ENCODE measurements at places on chromosomes 5 and 9.

DNA sequence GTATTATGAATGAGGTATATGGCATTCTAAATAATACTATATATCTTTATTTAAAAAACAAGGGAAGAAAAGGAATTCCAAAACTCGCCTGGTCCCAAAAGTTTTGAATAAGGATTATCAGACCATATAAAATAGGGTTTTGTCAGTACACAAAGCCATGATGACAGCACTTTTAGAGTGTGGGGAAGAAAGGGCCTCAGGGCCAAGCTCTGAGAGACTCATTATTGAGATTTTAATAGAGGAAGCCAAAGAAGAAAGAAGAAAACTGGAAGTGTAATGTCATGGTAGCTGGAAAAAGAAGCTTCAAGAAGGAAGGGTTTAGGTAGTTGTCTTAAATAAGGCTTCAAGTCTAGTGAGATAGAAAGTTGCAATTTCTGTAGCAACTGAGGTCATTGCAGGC, 53.0 kb downstream of the FCHO2 start:
- no peak for DNase-seq

GRCh38 chr5:145989428-145989827, 53.0 kb downstream of the SH3RF2 start:
- DNase-seq: no peak

DNA sequence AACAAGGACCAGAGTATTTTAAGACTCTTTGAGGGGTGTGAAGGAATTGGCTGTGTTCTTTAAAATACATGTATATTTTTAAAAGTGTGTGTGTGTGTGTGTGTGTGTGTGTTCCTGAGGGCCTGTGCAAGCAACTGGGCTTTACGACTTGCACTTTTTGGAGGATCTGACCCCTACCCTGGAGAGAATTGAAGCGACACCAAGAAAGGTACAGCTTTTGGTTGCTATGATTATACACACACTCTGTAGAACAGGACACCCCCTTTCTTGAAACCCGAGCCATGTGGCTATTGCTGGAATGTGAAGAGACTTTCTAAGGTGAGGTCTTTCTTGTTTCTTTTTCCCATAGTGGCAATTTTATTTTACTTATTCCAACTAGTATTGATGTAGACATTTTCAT, 988 bp downstream of the SHISAL2B start:
- no peak for DNase-seq

DNA sequence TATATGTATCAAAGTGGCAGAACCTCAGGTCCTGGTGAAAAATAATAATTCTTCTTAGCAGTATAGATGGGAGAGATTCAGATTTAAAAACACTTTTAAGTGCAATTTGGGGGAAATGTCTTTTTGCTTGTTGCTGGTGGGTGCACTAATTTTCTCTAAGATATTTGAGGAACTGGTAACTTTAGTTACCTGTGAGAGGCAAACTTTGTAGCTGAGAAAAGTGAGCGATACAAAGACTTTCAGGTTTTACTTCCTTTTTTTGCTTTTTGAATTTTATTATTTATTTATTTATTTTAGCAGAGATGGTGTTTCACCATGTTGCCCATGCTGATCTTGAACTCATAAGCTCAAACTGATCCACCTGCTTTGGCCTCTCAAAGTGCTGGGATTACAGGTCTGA, 303.1 kb upstream of the PTGER4 start:
- no peak for DNase-seq

DNA sequence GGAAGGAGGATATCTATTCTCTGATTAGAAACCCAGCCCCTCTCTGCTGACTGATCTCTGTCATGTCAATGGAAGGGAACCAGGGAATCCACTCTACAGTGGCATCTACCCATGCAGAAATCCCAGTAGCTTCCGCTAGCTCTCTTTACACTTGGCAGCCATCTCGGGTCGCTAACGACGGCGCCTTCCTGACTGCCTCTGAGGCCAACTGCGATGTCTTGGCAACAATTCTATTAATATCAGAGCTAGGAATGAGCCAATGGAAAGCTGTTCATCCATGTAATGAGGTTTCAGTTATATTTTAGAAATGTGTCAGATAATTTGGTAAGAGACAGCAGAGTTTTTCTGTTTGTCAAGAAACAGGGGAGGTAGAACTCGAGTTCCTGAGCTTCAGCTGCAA, 67.6 kb upstream of the ATP10B start:
- DNase-seq: no peak

- no peak for DNase-seq
Measured at GRCh38 chr9:97567182-97567893, 65.8 kb downstream of the TSTD2 start.

DNA sequence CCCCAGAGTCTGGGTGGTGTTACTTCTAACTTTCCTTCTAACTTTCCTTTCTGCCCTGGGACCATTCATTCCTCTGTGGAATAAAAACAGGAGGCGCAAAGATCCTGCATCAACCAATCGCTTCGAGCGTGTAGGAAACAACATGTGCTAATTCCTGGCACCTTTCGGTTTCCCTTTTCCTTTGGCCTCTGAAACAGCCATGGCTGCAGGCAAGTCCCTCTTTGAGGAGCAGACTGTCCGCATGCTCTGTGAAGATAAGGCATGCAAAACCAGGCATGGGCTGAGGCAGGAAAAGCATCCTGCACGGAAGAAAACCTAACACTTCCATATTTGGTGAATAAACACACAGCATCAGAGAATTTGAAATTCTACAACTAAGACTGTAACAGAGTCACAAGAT, 128.3 kb downstream of the HSD17B3 start:
- peak; percentile 31 for DNase-seq

- no peak for DNase-seq
Measured at GRCh38 chr5:56734091-56734694, 81.2 kb upstream of the MAP3K1 start.

- DNase-seq: no peak
Measured at GRCh38 chr9:115114084-115114483, 3.9 kb downstream of the TNC start.

DNA sequence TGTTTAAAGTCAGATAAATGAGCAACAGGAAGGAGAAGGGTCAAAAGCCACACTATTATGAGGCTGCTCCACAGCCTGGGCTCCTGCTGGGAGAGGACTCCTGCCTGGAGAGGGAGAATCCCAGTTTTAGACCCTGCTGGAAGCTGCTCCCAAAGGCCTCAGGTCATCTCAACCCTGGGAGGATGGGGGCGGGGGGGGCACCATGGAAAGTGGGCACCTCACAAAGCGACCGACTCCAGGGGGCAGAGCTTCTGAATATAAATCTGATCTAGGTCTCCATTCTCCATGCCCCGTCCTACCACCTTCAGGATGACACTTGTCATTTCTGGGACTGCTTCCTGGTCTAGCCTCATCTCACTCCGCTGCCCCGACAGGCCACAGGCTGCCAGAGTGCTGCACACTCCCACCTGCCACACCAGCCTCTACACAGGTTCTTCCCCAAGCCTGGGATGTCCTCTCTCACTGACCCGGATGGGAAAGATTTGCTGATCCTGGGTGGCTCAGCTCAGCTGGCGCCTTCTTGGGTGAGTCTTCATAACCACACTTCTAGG, 183.4 kb downstream of the GAPVD1 start:
- no peak for DNase-seq

GRCh38 chr5:120396186-120396585, 67.9 kb upstream of the PRR16 start:
- peak; percentile 48 for DNase-seq

- DNase-seq: no peak
Measured at GRCh38 chr5:147752033-147752432, 30.5 kb downstream of the JAKMIP2 start.

GRCh38 chr9:104774831-104775573, 11.1 kb downstream of the NIPSNAP3B start:
- DNase-seq: no peak

GRCh38 chr5:76607353-76607871, 15.8 kb downstream of the F2RL2 start:
- DNase-seq: peak; percentile 45

GRCh38 chr5:158413122-158413680, 554.3 kb upstream of the CLINT1 start:
- DNase-seq: no peak

DNA sequence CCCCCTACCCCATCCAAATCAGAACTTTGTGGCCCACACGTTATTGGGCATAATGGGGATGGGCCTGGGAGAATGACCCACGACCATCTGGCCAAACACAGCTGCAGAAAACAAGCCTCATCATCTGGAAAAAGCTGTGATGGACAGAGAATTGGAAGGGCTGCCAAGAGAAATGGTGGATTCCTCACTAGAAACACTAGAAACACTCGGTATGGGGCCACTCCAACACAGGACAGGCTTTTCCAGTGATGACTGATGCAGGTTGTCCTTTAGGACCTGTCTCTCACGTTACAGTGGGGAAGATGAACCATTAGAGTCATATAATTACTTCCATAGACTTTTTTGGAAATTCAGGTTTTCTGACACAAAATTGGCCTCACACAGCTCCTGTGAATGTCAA, 172.4 kb upstream of the TARS1 start:
- DNase-seq: no peak

- peak; percentile 21 for DNase-seq
Measured at GRCh38 chr5:141747152-141748141, 65.4 kb upstream of the ARAP3 start.

DNA sequence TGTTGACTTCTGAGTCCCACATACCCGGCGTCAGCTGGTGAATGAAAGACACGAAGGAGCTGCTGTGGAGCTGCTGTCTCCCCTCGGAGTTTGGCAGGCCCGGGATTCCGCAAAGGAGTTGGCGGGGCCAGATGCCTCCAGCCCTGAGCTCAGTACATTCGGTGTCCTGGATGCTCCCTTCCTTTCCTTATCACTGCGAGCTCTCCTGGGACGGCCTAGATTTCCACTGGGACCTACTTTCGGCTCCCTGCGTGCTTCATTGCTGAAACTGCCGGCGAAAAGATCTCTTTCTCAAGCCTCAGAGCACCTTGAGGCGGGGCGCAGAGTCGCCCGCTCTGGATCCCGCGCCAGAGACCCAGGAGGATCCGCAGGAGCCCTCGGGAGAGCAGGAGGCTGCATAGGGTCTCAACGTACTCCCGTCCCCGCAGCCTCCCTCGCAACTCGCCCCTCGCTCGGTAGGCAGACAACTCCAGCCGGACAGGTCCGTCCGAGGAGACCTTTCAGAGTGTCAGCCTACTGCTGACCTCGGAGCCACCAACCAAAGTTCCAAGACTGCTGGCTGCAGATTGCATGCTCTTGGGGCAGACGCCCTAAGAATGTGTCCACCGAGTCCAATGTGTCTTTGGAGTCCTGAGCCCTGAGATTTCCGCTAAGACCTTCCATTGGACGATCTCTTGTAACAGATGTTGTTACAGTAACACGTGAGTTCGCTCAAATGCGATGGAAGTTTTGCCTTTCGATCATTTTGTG, 6.1 kb downstream of the ANXA2R start:
- peak; percentile 46 for DNase-seq

DNA sequence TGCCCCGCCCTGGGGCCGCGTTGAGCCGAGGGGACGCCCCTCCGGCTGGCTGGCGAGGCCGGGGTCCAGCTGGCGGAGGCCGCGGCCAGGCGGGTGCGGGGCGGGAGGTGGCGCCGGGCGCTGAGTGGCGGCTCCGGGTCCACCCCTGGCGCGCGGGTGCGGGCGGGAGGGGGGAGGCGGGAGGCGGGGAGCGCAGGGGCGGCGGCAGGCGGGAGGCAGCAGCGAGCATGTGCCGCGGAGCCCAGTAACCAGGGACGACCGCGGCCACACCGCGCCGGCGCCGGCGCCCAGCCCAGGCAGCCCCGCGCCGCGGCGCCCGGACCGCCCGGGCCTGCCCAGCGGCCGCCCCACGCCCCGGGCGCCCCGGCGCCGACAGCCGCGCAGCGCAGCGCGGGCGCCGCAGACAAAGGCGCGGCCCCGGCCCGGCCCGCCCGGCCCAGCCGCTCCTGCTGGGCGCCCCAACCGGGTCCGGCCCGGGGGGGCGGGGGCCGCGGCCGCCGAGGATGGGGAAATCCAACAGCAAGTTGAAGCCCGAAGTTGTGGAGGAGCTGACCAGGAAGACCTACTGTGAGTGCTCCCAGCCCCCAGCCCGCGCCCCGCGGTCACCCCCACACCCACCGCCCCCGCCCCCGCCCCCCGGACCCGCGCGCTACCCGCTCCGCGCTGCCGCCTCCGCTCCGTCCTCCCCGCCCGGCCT, at the start of gene NCS1:
Gene NCS1 (plus strand): TSS at position 244 of the 697 bp plus-strand sequence. CDS start 260 bp downstream, at position 504.
- DNase-seq: peak; percentile 75

- no peak for DNase-seq
Measured at GRCh38 chr5:31711935-31712592, 73.1 kb downstream of the PDZD2 start.

DNA sequence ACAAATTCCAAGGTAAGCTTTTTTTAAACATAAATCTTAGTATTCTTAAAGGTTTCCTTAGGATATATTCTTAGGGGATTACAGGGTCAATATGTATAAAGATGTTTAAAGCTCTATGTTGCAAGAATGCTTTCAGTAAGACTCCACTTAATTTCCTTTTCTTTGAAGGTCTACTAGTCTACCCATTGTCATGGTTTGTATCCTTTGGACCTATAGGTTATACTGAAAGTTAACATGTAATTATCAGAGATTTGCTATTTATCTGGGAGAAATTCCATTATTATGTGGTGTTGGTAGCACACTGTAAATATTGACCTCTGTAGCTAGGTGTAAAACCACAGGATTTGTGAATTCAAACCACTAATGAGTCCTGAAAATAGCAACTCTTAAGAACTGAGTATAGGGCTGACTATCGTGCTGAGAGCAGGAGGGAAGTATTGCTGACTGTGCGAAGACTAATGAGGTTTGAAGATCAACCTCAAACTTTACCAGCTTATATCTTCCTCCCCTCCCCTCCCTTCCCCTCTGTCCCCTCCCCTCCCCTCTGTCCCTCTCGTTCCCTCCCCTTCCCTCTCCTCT, 85.6 kb downstream of the GADD45G start:
- DNase-seq: no peak

DNA sequence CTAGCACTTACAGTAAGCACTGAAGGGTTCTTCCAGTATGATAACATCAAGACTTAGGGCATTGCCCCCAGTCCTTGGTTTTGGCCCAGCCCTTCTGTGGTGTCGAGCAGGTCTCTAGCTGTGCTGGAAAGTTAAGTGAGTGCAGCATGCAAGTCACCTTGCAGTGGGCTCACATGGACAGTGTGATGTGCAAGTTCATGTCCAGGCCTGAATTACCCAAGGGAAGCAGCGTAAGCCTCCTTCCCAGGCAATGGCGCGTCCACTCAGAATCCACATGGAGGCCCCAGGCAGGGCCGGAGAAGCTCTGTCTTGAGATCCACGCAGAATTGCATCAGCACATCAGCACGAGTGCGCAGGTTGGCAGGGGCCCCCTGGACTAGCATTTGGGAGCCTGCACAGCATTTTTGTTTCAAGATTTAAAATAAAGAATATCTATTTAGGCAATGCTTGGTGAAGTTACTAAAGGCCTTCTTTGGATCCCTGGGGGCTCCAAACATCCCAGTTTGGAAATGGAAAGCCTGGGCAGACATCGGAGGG, 108.4 kb upstream of the ALDH1B1 start:
- no peak for DNase-seq

- no peak for DNase-seq
Measured at GRCh38 chr9:107024193-107024592, 161.2 kb downstream of the ZNF462 start.

DNA sequence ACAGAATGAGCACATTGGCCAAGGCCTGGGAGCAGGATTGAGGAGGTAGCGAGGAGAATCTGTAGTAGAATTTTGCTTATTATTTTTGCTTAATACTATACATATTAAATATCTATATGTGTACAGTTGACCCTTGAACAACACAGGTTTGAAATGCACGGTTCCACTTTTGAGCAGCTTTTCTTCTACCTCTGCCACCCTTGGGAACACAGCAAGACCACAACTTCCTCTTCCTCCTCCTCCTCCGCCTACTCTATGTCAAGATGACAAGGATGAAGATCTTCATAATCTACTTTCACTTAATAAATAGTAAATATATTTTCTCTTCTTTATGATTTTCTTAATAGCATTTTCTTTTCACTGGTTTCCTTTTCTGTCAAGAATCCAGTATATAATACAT, 541.4 kb downstream of the KCTD16 start:
- no peak for DNase-seq

GRCh38 chr9:9749591-9749990, 863.2 kb downstream of the PTPRD start:
- DNase-seq: no peak
